Non-pigmented ciliary epithelial cell (primary cell): ENCODE measurements at places on chromosomes 16 and 17.

DNA sequence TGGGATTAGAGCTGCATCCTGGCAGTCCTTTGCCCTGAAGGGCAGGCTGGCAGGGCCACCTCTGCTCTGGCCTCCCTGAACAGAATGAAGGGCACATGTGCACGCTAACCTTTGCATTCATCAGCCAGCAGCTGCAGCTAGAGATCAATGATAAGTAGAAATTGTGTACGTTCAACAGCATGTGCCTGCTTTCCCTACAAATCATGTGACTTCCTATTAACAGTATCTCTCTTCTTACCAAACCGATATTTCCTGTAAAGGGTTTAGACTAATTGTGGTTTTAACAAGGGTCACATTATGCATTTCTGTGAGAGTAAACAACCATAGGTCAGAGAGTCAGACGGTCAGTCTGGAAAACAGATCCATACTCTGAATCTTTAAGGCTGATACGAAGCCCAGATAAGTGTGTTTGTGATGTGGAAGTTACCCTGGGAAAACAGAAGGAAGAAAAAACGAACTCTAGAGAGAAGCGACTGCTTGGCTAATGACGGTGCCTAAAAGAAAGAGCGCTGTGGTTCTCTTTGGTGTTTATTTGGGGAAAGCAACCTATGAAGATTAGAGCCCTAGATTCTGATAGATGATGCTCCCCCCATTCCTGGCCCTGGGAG, 219.4 kb downstream of the MAF start:
- DNase-seq: no peak

GRCh38 chr16:1485847-1486496, 2.8 kb downstream of the PTX4 start:
- no peak for DNase-seq

GRCh38 chr17:28735242-28735722, 6.7 kb downstream of the NEK8 start:
- DNase-seq: no peak

DNA sequence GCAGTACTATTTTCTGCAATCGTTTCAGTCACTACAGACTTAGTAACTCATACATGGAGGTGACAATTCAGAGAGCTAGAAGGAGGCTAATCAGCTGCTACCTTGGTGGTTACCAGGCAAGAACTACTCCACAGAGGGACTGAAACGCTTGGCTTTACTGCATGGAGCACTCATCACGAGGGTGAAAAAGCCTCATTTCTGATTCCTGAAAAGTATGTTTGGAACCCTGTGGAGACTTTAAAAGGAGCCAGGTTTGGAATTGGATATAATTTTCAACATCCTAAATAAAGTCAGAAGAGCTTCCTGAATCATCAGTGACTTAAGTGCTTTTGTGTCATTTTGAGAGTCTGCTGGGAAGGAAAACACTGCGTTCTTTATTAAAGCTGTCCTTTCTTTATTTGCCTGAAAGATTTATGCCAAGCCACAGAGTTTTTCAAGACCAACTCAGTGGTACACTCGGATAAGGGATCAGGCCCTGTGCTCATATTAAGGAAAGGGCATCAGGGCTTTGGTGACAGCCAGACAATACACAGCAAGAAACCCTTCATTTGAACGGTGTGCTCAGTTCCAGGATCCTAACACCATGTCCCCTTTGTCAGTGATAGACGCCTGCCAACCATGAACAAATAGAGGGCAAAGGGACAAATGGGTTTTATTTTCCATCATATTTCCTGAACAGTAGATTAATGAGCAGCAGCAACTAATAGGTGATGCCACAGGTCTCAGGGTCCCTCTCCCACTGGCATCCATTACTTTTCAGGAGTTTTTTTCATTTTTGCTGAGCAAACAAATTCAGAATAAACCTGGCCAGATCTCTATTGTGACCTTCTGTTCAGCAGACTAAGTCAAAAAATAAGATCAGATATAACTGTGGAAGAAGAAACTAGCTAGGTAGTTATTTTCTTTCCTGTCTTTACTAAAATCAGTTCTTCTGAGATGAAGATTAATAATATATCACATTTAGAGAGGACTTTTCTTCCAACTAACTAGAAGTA, 80.5 kb upstream of the CLEC18B start:
- DNase-seq: no peak

GRCh38 chr17:17877529-17878358, 41.0 kb upstream of the SREBF1 start:
- peak; percentile 67 for DNase-seq

DNA sequence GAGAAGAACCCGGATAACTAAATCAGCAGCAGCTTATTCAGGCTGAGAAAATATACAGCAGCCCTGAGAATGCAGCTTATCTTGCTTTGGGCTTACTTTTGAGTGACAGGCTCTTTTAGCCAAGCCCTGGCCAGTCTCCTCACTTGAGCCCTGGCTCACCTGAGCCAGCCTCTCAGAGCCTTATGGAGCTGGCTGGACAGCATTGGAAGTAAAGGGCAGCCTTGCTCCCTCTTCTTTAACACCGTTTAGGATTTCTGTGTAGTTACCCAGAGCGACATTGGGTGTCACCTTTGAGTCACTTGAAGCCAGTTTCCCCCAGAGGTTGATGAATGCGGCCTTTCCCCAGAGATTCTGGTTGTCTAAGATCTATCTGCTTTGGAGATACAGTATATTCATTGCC, 7.7 kb upstream of the NPIPB2 start:
- no peak for DNase-seq

DNA sequence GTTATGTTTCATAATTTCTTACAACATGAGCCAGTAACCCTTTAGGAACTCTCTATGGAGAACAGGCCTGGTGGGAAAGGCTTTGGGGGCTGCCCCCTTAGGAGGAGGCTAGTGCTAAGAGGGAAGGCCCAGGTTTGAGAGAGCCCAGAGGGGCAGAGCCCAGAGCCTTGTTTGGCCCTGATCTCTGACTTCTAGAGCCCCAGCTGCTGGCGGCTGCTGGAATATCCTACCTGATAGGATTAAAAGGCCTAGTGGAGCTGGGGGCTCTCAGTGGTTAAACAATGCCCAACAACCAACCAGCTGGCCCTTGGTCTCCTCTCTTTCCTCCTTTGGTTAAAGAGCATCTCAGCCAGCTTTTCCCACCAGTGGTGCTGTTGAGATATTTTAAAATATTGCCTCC, 54.1 kb downstream of the IGF2BP1 start:
- DNase-seq: no peak

DNA sequence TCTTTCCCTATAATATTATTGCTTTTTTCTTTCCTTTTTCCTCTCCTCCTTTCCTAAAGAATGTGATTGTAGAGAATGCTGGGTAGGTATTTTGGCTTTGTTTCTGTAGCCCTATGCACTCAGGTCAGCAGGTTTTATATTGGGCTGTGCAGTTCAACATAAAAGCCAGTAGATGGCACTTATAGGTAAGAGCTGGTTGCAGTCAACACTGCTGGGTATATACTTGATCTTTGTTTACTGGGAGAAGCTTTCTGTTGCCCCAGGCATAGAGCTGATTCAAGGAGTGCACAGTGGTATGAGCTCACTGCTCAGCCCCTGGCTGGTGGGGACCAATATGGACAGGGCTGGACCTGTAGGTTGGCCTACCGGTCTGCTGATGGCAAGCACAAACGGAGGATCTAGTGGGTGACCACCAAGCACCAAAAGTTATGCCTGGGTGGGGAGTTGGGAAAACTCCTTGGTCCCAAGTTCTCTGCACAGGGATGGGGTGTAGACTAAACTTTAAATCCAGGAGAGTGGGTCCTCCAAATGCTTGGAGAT, 378.9 kb downstream of the PMP22 start:
- no peak for DNase-seq

GRCh38 chr16:8590811-8591210, 500 bp upstream of the TMEM114 start:
- DNase-seq: no peak

DNA sequence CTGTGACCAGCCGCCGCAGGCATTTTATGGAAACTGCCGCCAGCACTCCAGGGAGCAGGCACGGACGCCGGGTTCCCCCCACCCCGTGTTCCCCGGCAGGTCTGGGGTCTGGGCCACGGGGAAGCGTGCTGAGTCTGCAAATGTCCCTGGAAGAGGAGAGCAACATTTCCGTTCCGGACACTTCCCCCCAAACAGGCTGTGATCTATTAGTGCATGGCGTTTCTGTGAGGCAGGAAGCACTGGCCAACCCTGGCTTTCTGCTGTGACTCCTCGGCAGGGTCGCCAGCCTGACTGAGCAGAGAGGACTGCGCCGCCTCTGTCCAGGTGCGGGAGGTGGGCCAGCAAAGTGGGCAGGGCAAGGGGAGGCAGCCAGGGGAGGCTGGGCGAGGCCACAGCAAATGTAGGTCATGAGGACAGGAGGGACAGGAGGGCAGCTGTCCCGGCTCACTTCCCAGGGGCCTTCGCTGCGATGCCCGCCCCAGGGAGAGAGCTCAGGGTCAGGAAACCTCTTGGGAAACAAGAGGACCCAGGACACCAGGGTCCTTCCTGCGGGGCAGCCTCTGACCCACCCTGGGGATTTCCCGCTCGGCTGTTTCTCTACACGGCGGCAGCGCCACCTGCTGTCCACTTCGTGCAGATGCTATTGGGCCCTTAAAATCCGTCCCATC, 9.5 kb downstream of the FOXF1 start:
- no peak for DNase-seq

GRCh38 chr17:11880714-11881113, 116.6 kb downstream of the ZNF18 start:
- no peak for DNase-seq

- DNase-seq: no peak
Observed at GRCh38 chr16:17266608-17267313, 204.0 kb downstream of the XYLT1 start.

DNA sequence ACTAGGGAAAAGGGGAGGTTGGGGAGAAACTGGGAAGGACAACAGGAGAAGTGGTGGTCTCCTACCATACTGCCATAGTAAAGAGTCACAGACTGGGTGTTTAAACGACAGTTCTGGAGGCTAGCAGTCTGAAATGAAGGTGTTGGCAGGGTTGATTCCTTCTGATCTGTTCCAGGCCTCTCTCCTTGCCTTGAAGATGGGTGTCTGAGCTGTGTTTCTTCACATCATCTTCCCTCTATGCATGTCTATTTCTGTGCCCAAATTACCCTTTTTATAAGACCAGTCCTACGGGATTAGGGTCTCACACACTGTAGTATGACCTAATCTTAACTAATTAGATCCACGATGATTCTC, 79.8 kb upstream of the TMEM97 start:
- DNase-seq: no peak

DNA sequence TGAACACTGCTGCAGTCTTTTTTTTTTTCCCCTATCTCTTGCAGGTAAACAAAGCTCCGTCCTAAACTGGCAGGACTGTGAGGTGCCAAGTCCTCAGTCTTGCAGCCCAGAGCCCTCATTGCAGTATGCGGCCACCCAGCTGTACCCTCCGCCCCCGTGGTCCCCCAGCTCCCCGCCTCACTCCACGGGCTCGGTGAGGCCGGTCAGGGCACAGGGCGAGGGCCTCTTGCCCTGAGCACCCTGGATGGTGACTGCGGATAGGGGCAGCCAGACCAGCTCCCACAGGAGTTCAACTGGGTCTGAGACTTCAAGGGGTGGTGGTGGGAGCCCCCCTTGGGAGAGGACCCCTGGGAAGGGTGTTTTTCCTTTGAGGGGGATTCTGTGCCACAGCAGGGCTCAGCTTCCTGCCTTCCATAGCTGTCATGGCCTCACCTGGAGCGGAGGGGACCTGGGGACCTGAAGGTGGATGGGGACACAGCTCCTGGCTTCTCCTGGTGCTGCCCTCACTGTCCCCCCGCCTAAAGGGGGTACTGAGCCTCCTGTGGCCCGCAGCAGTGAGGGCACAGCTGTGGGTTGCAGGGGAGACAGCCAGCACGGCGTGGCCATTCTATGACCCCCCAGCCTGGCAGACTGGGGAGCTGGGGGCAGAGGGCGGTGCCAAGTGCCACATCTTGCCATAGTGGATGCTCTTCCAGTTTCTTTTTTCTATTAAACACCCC, 13.8 kb downstream of the IL34 start:
- no peak for DNase-seq

DNA sequence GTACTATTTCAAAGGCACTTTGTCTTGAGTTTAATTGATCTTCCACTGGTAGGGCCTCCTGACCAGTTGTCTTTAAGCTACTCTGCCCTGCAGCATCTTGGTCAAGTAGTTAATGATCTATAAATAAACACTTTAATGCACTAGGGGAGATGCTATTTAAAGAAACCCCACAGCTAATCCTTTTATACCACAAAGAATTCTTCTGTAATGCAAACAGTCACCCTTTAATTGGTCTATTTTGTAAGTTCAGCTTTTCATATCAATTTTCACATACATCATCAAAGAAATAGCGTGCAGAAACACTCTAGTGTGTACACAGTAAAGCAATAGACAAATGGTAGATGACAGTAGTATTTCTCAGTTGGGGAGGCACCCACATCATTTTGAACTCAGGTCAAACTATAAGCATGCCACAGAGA, 70.3 kb downstream of the PMP22 start:
- DNase-seq: no peak

DNA sequence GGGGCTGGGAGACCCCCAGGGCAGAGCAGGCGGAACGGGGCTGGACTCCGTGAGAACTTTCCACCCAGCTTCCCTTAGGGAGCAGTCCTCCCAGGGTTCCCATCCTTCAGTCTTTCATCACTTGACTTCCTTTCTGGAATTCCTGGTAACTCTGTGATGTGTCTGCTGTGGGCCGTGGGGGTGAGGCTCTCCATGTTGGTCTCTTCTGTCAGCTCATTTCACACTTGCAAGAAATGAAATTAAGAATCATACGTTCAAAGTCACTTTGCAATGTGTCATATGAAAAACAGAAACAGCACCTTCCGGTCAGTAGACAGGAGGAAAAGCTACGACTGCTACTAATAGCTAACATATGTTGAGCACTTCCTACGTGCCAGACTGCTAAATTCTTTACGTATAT, 5.4 kb upstream of the BBS2 start:
- no peak for DNase-seq

DNA sequence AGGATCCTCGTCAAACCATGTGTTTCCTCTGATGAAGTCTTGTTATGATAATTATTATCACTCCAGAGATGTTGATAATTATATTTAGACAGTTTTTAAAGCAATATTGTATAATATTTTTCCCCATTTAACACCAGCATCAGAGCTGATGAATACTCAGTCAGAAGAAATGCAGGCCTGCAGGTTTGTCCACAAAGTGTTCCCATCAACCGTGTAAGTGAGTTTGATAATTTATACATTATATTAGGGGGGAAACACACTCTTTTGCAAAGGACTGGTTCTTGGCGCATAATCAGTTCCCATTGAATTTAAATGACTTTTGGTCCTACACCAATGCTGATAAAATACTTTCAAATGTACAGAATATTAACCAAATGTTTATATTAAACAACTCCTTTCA, 454.8 kb downstream of the TOX3 start:
- DNase-seq: no peak

DNA sequence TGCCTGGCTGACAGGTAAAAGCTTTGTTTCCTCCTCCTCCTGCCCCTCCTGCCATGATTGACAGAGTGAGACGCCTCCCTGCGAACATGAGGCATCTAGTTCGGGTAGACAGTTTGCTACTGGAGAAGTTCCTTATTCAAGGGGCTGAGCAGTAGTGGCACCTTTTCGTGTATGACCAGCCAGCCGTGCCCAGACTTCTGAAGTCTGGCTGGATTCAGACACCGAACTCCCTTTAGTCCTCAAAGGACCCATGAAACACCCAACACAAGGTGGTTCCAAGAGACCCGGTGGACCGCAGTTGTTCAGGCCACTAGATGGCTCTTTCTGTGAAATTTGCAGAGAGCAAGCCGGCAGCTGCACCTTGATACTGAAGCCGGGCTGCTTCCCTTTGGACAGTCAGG, 192.8 kb downstream of the XYLT1 start:
- no peak for DNase-seq
